ENCODE measurements at places on chromosomes 13 and 19.

DNA sequence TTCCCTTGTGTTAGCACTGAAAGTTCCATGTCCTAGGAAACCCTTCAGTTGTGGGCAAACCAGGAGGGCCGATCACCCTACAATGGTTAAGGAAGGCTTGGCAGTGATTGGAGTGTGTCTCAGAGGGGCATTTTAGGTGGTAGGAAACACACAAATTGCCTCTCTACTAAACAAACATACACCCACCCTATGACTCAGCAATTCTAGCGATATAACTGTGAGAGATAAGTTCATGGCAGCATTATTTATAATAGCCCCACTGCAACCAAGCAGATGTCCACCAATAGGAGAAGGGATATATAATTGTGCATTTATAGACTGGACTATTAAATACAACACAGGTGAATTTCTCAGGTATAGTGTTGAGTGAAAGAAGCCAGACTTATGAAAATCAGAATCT, 543.1 kb downstream of the UQCRFS1 start:
- DNase-seq, result no peak

DNA sequence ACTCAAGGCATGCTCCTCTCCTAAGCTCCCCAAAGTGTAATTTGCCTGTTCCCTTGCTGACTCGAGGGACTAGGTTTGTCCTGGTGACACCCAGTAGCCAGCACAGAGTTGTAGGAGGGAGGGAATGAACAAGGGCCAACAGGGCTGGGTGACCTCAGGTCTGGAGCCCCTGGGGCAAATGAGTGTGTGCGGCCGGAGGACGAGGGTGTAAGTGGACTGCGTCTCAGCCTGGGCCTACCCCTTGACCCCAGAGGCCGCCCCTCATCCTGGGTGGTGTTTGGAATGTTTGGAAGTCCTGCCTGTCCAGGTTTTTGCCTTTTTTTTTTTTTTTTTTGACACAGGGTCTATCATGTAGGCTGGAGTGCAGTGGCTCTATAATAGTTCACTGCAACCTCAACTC, 1.3 kb upstream of the ZNF653 start:
- no peak for DNase-seq

- no peak for DNase-seq
These were observed 139.9 kb downstream of the ZAR1L start for GRCh38 chr13:32175307-32175706.

DNA sequence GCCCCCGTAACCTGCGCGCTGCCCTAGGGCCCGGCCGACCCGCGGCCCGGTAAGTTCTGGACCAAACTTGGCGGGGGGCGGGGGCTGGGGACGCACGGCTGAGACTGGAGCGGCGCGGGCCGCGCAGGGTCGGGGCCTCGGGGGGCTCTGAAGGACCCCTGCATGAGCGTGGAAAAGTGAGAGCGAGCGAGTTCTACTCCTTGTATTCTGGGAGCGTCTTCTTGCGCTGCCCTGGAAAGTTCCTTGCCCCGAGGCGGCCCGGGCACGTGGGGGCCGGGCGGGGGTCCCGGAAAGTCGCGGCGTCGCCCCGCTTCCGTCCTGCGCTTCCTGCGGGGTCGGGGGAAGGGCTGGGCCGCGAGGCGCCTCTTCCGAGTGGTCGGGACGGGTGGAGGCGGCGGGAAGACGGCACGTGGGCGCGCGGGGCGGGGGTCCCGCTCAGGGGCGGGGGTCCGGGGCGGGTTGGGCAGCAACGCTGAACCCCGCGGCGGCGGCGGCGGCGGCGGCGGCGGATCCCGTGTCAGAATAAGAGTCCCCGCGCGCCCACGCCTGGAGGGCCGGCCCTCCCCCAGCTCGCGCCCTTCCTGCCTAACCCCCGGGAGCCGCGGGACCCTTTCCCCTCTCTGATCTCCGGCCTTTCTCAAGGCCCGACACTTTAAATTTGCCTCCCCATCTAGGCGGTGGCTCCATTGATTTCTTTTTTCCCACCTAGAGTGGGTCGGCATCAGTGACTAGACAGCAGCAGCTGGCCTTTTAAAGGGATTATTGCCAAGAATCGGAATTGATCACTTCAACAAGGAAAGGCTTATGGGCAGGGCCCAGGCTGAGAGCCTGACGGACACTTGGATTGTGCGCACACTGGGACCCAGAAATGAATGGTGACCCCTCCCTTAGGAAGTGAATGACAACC, 749 bp downstream of the GATAD2A start:
- DNase-seq, result no peak

- no peak for DNase-seq
These were observed 7.5 kb downstream of the IGLON5 start for GRCh38 chr19:51318687-51319648.

DNA sequence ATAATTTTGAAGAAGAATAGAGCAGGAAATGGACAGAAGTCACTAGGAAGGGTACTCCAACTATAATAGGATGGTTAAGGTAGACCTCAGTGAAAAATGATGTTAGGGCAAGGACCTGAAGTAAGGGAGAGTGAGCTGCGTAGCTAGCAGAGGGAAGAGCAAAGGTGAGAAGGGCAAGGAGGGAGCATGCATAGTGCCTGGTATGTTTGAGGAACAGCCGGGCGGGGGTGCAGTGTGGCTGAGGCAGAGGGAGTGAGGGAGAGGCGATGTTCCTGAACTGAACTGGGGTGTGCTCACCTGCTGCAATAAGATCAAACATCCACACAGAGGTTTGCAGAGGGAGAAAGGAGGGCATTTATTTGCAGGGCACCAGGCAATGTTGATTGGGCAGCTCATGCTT, 110.4 kb downstream of the DNAJC15 start:
- DNase-seq, result no peak
